ENCODE measurements at places on chromosomes 5 and 9. TPM values are rescaled to one million over a fixed set of nuclear protein-coding genes. Genes with fewer than 3 reads are reported as not detected.

DNA sequence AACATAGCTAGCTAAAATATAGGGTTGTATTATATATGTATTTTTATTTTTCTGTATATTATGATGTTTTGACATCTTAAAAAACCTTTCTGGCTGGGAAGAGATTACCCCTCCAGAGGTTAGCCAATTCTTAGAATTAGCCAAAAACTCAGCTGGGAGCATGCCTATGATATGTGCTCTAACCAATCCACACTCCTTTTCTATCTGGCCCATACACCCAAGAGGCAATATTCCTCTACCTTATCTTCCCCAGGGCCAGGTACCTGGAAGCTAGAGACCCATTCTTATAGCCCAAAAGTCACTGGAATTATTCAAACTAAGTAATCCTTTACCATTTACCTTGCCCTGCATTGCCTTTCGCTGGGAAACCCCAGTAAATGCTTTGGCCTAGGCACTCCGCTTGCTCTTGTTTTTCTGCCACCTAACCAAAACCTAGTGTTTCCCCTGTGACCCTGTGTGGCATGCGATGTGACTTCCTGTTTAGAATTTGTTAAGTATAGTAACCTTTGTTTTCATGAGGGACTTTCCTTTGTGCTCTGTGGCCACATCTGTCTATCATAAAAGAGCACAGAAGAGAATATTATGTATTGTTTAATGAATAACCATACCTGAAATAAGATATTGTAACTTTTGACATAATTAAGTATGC, 37.4 kb downstream of the CSNK1G3 start:
- no peaks in the 10 kb centered on the region for H3K27me3 ChIP-seq
- no peak overlapping the region for H3K27ac ChIP-seq
- H3K36me3 ChIP-seq: no peaks in the 10 kb centered on the region
- H3K4me1 ChIP-seq: peaks cover 18% of the 10 kb centered on the region
- H3K4me3 ChIP-seq: no peak overlapping the region

GRCh38 chr5:143657647-143658285, 154.2 kb upstream of the HMHB1 start:
- H3K4me1 ChIP-seq: peaks cover 23% of the 10 kb centered on the region
- peaks cover 5% of the 10 kb centered on the region for H3K36me3 ChIP-seq
- no peaks in the 10 kb centered on the region for H3K27me3 ChIP-seq
- H3K27ac ChIP-seq: no peak overlapping the region
- no peak overlapping the region for H3K4me3 ChIP-seq

DNA sequence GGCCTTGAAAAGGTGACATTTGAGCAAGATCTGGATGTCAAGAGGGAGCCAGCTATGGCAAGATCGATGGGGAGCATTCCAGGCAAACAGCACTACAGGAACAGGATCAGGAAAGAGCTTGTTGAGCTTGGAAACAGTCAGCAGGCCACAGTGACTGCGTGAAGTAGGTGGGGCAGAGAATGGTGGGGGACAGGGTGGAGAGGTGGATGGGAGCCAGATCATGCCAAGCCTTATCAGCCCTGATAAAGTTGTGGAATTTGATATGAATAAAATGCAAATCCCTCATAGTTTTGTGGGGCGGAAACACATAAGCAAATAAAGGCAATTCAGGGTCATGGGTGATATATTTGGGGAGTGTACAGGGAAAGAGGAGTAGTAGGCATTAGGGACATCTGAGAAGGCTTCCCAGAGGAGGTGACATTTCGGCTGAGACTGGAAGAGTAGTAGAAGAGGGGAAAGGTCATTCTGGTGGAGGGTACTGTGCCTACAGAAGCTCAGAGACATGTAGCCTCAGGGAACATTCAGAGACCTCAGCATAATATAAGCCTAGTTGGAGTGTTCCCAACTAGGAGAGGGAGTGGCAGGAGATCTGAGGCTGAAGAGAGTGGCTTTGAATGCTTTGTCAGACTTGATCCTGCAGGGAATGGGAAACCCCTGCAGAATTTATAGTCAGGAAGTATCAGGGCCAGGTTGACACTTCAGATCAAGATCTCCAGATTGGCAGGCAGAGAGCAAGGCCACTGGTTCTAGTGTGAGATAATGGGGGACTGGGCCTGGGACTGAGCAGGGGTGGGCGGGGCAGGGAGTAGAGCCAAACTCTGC, 9.7 kb upstream of the CYSTM1 start:
- no peaks in the 10 kb centered on the region for H3K36me3 ChIP-seq
- no peak for DNase-seq
- no peaks in the 10 kb centered on the region for H3K4me1 ChIP-seq
- H3K27ac ChIP-seq: no peak overlapping the region
- no peak overlapping the region for H3K4me3 ChIP-seq

DNA sequence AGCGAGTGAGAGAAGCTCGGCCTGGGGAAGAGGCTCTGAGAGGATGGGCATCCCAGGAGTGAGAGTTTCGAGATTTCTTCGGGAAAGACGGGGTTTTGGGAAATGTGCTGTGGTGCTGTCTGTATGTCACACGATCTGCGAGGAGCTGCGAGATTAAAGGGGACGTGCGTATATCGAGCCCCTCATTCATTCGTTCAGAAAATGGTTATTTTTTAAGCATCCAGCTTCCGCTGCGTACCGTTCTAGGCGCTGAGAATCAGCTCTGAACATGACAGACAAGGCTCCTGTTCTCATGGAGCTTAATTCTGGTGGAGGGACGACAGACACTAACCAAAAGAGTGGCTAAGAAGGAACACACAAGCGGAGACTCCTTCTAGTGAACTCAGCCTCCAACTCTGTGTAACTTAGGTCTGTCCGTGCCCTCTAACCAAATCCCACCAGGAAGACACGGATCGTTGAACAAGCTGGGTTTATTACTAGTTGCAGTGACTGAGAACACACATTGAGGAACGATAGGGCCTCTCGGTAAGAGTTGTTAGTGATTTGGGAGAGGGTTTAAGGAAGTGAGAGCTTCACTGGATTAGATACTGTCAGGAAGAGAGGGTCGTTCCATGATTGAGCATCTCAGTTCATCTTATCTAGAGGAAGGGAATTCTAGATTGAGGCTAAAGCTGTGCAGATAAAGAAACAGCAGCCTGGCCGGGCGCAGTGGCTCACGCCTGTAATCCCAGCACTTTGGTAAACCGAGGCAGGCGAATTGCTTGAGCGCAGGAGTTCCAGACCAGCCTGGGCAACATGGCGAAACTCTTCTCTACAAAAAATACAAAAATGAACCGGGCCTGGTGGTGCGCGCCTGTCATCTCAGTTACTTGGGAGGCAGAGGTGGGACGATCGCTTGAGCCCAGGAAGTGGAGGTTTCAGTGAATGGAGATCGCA, 1.0 kb upstream of the FBXW11 start:
- peak overlapping the region; percentile 99 for H3K4me3 ChIP-seq
- peak overlapping the region; percentile 93 for H3K27ac ChIP-seq
- peaks cover 8% of the 10 kb centered on the region for H3K27me3 ChIP-seq
- 0 out of 2 replicates have a peak, but pooled peaks cover 8% of the 10 kb centered on the region for H3K36me3 ChIP-seq
- H3K4me1 ChIP-seq: peaks cover 54% of the 10 kb centered on the region

DNA sequence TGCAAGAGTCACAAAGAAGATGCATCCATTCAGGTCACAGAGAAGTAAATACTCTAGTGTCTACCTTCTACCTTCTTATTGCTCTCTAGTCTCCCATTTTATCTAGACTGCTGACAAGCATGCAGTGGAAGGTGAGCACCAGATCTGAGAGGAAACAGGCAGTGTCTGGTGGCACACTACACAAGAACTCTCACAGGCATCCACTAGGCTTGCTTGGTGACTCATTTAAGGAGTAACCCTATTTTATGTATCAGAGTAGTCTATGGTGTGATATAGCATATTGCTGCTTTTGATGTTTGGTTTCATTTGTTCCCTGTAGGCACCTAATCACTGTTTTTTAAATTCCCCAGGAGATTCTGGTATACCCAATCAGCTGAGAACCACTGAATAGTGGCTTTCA, 1.6 kb upstream of the THBS4 start:
- H3K27me3 ChIP-seq: peaks cover 33% of the 10 kb centered on the region
- H3K27ac ChIP-seq: no peak overlapping the region
- no peak for DNase-seq
- no peaks in the 10 kb centered on the region for H3K36me3 ChIP-seq
- no peak overlapping the region for H3K4me3 ChIP-seq

GRCh38 chr5:109485030-109485429, 75.3 kb upstream of the PJA2 start:
- no peaks in the 10 kb centered on the region for H3K36me3 ChIP-seq
- no peaks in the 10 kb centered on the region for H3K4me1 ChIP-seq
- DNase-seq: no peak
- 0 out of 2 replicates have a peak, but pooled peaks cover 2% of the 10 kb centered on the region for H3K27me3 ChIP-seq

GRCh38 chr9:27358007-27358406, 61.1 kb upstream of the EQTN start:
- DNase-seq: no peak
- H3K4me3 ChIP-seq: no peak overlapping the region
- H3K36me3 ChIP-seq: no peaks in the 10 kb centered on the region
- H3K27ac ChIP-seq: no peak overlapping the region
- no peaks in the 10 kb centered on the region for H3K4me1 ChIP-seq
- peaks cover 2% of the 10 kb centered on the region for H3K27me3 ChIP-seq

DNA sequence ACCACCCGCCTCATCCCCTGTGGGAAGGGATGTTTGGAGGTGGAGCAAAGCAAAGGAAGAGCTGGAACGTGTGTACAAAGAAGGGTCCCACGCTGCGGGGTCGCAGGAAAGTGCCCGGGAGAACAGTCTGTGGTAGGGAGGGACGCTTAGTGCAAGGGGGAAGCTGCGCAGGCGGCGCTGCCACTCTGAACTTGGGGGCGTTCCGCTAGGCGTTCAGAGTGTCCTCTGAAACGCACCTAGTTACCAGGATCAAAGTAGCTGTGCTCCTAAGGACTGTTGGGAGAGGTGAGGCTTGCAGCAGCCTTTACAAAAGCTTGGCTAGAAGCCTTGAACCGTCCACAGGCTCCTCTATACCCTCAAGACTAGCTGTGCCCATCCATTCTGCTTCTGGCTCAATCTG, 29.3 kb upstream of the PDE8B start:
- no peaks in the 10 kb centered on the region for H3K4me1 ChIP-seq
- DNase-seq: no peak
- no peaks in the 10 kb centered on the region for H3K36me3 ChIP-seq
- H3K4me3 ChIP-seq: no peak overlapping the region

SLC6A7 gene
- total RNA-seq: not detected

- no peak overlapping the region for H3K27ac ChIP-seq
- no peak for DNase-seq
- peaks cover 5% of the 10 kb centered on the region for H3K4me1 ChIP-seq
- no peaks in the 10 kb centered on the region for H3K36me3 ChIP-seq
These were observed 56.4 kb downstream of the BHMT start for GRCh38 chr5:79168031-79168430.

ZNF346 gene
- total RNA-seq: 13.6 TPM

DNA sequence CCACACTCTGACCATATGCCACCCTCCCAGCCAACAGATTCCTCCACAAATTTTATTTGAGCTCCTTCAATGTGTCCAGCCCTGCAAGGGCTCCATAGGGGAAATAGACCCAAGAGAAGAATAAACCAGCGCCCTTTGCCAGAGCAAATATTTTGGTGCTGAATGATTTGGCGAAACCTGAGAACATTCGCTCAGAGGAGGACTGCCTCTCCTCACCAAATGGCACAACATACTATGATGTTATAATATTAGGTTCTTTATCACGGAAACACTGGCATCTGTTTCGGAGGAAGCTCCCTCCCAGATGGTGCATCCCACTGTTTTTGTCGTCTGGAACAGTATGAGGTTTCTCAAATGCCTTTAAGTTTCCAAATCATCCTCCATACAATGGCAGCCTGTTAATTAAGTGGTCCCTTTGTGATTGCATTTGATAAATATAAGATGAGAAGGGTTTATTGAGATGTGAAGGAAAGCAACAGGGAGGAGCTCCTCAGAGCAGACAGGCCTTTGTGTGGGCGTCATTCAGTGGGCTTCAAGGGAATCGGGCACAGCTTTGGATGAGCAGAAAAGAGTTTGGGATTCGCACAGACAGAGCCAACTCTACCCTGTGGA, 139.1 kb upstream of the ADRA1B start:
- H3K4me3 ChIP-seq: no peak overlapping the region
- peaks cover 91% of the 10 kb centered on the region for H3K4me1 ChIP-seq
- H3K27me3 ChIP-seq: peaks cover 4% of the 10 kb centered on the region
- H3K27ac ChIP-seq: no peak overlapping the region

GRCh38 chr5:10984021-10984715, 223.1 kb upstream of the DAP start:
- no peaks in the 10 kb centered on the region for H3K36me3 ChIP-seq
- no peaks in the 10 kb centered on the region for H3K4me1 ChIP-seq
- H3K4me3 ChIP-seq: no peak overlapping the region

- H3K27me3 ChIP-seq: peaks cover 27% of the 10 kb centered on the region
- H3K4me1 ChIP-seq: peaks cover 8% of the 10 kb centered on the region
- DNase-seq: peak; percentile 75
- no peaks in the 10 kb centered on the region for H3K36me3 ChIP-seq
- H3K27ac ChIP-seq: no peak overlapping the region
These were observed 18.0 kb upstream of the ENHO start for GRCh38 chr9:34540827-34541226.

ALDH1A1 gene
- 186 TPM for total RNA-seq

- peaks cover 42% of the 10 kb centered on the region for H3K27me3 ChIP-seq
- H3K4me1 ChIP-seq: peaks cover 64% of the 10 kb centered on the region
- peaks cover 38% of the 10 kb centered on the region for H3K36me3 ChIP-seq
- H3K27ac ChIP-seq: peak overlapping the region; percentile 82
- peak overlapping the region; percentile 89 for H3K4me3 ChIP-seq
These were observed 4.8 kb downstream of the FOXE1 start for GRCh38 chr9:97857606-97858392.

DNA sequence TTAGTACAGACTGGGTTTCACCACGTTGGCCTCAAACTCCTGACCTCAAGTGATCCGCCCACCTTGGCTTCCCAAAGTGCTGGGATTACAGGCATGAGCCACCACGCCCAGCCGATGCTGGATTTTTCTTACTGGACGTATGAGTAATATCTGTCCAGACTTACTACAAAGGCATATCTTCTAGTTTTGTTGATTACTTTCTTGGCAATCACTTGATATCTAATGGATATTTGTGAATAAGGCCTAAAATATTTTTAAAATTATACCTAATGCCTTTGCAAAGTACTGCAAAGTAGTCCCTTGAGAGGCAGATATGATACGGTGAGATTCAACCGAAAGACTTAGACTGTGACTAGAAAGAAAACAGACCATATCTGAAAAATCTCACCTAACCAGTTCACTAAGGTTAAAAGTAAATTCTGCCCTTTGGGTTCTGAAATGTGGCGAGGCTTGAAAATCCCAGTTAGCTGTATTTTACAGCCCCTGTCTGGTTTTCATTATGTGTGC, 152.1 kb downstream of the GNAQ start:
- H3K4me1 ChIP-seq: peaks cover 13% of the 10 kb centered on the region
- H3K4me3 ChIP-seq: no peak overlapping the region
- H3K27ac ChIP-seq: 0 out of 2 replicates have a peak overlapping the region, but pooled peaks have one; percentile 24
- no peaks in the 10 kb centered on the region for H3K36me3 ChIP-seq

GRCh38 chr5:146540414-146540813, 24.4 kb upstream of the GPR151 start:
- no peak overlapping the region for H3K27ac ChIP-seq
- H3K27me3 ChIP-seq: peaks cover 11% of the 10 kb centered on the region
- peak; percentile 30 for DNase-seq

- H3K36me3 ChIP-seq: peaks cover 53% of the 10 kb centered on the region
- DNase-seq: no peak
- no peak overlapping the region for H3K4me3 ChIP-seq
- H3K27ac ChIP-seq: no peak overlapping the region
- H3K27me3 ChIP-seq: no peaks in the 10 kb centered on the region
These were observed 53.7 kb downstream of the PRRC2B start for GRCh38 chr9:131447600-131447999.
